Activated T-cell treated with anti-CD3 and anti-CD28 coated beads, Interleukin-2, amount 50 U/mL, for 48 hours (primary cell): ENCODE measurements at places on chromosomes 7 and 10.

GRCh38 chr7:7271094-7271874 lies 88.9 kb downstream of the C1GALT1 start:
- DNase-seq, result no peak

DNA sequence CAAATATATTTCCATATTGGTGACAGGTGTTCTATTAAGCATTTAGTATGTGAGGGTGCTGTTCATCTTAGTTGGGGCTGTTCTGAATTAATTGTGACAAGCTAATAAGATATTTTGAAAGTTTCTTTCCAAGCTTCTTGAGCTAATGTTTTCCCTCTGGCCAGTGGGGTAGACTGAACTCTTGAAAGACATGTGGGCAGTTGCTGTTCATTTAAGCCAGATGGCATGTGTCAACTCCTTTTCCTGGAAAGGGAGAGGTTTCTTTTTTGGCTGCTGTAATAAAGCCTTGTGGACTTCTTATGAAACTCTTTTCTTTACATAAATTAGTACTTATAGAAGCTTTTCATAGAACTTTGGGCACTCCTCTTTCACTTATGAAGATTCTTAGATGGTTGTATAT lies 21.7 kb downstream of the RAB18 start:
- no peak for DNase-seq

- no peak for DNase-seq
Measured at GRCh38 chr10:76066457-76066856, 635.0 kb downstream of the LRMDA start.

DNA sequence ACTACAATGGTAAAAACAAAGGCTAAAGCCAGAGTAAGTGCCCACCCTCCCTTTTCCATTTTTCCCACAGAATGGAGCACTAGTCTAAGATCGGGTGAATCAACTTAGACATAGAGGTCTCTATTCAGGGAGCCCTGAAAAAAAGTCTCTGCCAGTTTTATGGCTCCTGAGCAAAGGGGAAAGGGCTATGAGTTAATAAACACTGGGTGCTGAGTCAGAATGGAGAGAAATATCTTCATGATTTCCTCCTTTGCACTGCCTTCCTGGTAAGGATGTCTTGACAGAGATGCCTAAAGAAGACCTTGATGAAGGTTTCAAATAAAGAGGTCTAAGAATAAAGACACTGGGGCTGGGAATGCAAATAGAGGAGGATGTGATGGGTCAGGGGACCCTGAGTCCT lies 607.4 kb upstream of the MBL2 start:
- DNase-seq, result no peak

DNA sequence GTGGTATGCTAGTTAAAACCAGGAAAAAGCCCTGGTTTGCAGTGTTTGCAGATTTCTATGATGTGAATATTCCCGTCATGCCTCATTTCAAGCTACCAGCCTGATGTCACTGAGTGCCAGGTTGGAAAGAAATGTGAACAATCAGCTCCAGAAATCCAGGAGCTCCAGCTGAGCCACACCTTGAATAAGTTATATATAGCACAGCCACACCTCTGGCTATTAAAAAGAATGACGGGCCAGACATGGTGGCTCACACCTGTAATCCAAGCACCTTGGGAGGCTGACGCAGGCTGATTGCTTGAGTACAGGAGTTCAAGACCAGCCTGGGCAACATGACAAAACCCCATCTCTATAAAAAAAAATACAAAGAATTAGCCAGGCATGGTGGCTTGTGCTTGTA lies 18.7 kb upstream of the SLF2 start:
- no peak for DNase-seq

DNA sequence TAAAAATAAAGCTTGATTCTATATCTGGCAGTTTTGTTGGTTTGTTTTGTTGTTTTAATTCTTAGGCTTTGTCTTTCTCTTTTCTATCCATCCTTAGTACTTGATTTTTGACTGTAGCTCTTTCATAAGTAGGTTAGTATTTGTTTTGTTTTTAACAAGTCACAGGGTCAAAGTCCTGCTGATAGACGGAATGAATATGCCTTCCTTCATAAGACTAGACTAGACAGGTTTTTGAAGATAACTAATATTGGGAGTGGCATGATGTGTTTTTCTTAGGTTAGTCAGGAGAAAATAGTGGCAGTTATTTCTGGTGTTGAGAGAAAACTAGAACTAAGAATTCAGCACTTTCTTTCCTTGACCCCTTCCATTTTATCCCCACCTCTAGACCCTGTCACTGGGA lies 50.4 kb downstream of the CASD1 start:
- no peak for DNase-seq

GRCh38 chr7:142645777-142646176 lies 103.5 kb upstream of the PRSS1 start:
- DNase-seq, result no peak

DNA sequence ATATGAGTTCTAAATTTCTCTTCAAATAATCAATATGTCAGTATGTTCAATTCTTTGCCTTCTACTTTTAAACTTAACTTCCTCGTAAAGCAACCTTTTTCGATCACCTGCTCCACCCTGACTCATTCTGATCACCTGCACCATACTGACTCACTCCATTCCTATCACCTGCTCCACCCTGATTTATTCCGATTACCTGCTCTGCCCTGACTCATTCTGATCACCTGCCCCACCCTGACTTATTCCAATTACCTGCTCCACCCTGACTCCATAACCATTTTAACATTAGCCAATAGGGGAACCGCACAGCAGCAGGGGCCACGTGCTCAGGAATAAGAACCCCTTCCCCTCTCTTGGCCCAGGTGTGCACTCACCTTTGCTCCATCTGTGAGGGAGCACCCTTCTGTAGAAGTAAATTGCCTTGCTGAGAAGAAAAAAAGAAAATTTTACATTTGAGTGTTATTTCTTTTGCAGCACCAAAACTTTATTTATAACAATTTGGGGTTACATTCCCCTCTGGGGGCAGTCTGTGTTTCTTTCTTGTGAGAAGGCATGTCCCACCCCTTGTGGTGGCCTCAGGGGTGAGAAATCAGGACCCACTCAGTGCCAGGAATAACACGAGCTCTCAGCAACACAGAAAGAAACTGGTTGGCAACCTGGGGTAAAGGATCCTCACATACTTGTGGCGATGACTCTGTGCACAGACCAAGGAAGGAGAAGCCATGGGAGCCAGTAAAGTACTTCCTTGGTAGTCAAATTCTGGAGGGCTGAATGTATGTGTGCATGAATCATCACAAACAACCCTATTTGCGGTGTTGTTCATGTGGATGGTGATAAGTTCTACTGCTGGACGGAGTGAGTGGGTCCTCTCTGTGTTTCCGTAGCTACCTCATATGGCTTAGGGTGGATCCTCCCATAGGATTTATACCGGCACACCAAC lies 29.4 kb upstream of the PPP1R9A start:
- DNase-seq, result no peak

DNA sequence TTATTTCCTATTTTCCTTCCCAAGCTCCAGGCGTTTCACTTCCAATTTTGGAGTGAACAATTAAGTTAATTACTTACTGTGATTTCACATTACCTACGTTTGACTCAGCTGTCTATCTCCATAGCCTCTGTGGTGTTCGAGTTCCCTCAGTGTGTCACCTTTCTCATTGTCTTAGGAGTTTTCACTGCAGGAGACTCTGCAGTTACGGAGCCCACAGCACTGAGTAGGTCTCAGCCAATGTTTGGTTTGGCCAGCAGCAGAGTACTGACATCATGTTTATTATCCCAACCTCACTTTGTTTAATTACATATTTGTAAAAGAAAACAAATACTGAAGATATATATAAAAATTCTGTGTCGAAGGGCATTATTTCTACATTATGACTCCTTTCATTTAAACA lies 1123.9 kb downstream of the CNTNAP2 start:
- no peak for DNase-seq

DNA sequence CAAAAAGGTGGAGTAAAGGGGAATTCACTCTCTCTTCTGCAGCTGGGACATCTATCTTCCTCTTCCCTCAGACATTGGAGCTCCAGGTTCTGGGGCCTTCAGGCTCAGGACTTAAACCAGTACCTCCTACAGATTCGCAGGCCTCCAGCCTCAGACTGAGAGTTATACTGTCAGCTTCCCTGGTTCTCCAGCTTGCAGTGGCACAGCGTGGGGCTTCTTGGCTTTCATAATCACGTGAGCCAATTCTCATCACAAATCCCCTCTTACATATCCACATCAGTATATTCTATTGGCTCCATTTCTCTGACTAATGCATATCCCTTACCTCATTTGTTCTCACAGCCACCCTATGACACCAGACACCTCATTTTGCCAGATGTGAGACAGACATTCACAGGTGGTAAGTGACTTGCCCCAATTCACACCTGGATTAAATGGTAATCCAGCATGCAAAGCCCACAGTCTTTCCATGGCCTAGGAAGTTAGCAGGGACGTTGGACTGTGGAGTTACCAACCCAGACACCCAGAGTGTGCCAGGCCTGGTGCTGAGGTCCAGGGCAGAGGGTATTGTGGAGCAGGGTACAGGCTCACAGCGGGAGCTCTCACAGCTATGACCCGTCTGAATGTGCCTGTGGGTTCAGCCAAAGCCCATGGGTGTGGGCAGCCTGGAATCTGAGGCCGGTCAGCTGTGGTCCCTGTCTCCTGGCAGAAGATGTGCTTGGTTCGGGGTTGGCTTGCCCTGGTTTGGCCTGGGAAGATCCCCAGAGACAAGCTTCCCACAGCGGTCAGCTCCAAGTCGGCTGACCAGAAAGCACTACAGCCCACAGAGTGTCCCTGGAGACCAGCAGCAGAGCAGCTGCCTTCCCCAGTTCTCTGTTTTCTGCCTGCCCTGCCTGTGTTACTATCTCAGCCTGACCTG lies 18.4 kb upstream of the ZCCHC24 start:
- DNase-seq, result no peak

DNA sequence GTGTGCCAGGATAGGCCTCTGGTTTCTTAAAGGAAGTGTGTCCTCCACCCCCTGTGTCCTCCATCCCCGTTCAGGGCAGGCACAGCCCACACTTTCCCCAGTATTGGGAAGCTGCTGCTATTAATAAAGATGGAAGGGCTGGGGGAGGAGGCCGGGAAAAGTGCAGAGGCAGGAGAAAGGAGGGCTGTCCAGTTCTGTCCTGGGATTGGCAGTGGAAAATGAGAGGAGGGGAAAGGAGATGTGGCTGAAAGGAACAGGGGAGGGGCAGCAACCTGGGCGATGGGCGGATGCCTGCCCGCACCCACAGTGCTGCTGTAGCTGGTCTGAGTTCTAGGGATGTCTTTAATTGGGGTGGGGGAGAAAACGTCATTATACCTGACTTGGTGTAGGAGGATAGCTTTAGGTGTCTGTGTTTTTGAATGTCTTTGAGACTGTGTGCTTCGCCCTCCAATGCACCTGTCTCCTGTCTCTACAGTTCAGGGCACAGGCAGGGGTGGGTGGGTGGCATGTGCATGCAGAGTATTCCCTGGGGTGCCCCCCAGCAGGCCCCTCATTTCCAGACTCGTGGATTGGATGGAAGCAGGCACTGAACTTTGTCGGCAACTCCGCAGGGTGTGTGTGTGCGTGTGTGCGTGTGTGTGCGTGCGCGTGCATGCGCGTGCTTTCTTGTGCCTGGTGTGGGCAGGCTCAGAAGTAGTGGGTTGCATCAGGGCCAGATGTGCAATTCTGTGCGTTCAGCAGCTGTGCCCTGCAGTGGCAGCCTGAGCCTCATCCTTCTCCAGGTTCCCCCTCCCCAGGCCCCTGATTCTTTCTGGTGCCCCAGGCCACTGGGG lies 2.5 kb downstream of the TRIM8 start:
- peak; percentile 71 for DNase-seq

DNA sequence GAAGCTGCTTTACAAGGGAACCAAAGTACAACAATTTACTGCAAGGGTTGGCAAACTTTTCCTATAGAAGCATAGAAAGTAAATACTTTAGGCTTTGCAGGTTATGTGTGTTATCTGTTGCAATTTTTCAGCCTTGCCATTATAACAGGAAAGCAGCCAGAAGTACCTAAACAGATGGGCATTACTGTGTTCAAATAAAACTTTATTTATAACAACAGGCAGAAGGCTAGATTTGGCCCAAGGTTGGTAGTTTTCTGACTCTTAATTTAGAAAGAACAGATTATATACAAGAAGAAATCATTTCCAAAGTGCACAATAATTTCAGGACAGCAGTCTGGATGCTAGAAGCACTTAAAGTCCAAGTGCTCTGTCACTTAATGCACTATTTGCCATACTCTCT lies 307.1 kb downstream of the ANKRD7 start:
- no peak for DNase-seq

- no peak for DNase-seq
Measured at GRCh38 chr7:41592236-41592635, 110.7 kb downstream of the INHBA start.

GRCh38 chr7:38565289-38565688 lies 65.9 kb downstream of the AMPH start:
- no peak for DNase-seq

DNA sequence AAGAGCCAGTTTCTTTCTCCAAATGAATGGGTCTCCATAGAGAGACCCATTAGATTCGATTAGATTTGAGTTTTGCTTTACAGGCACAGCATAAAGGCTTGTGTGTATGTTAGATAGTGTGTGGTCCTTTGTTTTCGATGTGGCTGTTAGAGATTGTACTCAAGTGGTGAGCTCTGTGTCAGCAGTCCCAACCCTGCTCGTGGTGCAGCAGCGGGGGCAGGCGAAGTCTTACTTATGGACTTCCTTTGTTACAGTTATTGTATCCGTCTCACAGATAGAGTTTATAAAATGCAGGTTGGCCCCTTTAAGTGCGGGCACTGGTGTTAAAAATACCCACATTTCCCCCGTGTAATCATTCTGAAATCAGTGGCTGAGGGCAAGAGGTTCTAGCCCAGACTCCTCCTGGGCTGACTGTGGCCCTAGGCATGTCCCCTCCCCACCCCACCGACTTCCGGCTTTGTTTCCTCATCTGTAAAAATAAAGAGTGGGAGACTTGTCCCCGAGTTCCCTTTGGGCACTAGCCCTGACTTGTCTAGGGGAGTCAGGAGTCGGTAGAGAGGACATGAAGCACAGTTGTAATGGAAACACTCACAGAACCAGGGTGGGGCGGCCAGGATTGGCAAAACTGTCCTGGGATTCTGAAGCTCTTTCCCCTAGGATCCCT lies 28.6 kb downstream of the MTURN start:
- DNase-seq, result peak; percentile 37

GRCh38 chr10:93656155-93656554 lies 43.8 kb downstream of the PDE6C start:
- no peak for DNase-seq

DNA sequence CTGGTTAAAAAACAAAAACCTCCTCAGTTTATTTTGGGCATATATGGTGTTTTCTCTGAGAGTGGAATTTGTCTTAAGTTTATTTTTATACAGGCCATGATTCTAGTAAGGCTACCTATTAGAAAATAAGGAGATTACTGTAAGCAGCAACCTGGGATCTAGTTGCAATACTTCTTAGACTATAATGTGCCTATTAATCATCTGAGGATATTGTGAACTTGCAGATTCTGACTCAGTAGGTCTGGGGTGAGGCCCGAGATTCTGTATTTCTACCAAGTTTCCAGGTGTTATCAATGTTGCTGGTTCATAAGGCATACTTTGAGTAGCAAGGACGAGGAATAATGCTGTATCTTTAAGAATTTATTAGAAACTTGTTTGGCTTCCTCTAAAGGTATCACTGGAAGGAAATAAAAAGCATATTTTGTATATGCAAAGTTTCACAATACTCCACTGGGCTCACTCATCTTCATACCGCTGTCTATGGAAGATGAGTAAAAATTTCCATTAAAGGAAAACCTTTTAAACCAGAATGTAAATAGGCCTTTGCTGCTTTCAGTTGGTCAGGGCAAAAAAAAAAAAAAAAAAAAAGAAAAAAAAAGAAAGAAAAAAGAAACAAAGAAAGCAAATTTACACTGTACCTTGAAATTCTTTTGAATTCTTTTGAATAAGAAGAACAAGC lies 105.8 kb downstream of the BMPER start:
- no peak for DNase-seq
